HS-5 (cell line): ENCODE measurements at places on chromosomes 5 and 9.
A peak's percentile ranks its signal among the peaks of the same experiment; 100 is the strongest.

GRCh38 chr5:39970117-39970798 lies 545.5 kb upstream of the DAB2 start:
- no peak for DNase-seq

- DNase-seq: peak; percentile 87
Observed at GRCh38 chr5:72141440-72142355, 34.4 kb downstream of the MAP1B start.

GRCh38 chr5:31495336-31495735 lies 36.6 kb downstream of the DROSHA start:
- no peak for DNase-seq

DNA sequence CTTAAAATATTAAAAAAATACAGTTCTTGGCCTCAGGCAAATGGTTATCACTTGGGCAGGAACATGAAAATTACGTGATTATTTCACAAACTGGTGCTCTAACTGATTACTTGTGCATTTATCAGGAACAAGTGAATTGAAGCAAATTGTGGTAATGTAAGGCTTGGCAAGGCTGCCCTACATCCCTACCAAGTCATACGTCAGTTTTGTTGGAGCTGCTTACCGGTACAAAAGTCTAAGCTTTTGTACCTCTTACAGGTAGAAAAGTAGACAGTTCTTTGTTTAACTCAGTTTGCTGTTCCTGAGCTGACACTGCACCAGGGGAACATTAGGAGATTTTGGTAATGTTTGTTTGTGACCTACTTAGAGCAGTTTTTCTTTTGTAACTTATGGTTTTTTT lies 2.2 kb downstream of the G3BP1 start:
- no peak for DNase-seq

DNA sequence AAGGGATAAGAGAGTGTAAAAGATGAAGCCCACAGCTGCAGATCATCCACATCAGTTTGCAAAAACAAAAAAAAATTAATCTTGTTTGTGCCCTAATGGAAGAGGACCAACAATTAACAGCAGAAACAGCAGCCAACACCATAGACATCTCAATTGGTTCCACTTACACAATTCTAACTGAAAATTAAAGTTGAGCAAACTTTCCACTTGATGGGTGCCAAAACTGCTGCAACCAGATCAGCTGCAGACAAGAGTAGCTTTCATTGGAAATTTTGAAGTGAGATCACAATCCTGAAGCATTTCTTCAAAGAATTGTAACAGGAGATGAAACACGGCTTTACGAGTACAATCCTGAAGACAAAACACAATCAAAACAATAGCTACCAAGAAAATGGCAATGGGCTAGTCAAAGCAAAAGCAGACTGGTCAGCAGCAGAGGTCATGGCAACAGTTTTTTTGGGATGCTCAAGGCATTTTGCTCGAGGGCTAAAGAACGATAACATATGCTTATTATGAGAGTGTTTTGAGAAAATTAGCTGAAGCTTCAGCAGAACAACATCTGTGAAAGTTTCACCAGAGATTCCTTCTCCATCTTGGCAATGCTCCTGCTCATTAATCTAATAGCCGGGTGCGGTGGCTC lies 4.1 kb upstream of the RBM27 start:
- no peak for DNase-seq

- no peak for DNase-seq
Observed at GRCh38 chr5:132708645-132709044, 28.7 kb downstream of the KIF3A start.

DNA sequence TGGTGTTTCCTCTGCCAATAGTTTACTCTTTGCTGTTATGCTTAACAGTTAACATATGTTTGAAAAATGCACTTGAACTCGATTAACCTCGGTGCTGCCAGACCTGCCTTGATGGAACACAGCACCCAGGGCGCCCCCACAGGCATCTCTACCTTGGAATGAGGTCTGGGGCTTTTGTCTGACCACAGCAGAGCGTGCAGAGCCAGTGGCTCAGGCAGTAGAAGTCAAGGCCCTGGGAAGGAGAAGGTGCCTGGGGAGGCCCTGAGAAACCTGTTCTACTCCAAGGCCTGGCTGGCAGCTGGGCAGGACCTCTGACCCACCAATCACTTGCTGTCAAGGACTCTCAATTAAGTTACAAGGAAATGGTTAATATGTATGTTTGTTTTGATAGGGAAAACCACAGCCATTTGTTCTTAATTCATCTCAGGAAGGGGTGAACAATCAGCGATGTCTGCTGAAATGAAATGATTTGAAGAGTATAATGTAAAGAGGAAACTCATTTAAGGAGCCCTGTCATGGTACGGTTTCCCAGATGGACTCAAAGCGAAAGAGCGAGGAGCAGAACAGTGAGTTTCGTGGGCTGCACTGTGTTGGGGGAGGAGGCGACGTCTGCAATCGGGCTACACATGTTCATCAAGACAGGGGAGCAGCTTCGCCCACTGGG lies 21.9 kb downstream of the MACROH2A1 start:
- DNase-seq: no peak

DNA sequence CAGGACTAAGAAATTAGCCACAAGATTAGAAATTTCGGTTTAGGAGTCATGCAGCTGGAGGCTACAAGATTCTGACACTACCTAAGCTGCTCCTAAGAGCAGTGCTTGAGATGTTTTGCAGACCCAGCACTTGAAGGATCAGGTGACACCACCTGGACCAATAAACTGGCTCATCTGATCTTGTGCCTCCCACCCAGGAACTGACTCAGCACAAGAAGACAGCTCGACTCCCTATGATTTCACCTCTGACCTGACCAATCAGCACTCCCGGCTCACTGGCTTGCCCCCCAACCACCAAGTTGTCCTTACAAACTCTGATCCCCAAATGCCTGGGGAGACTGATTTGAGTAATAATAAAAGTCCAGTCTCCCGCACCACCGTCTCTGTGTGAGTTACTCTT lies 170.4 kb downstream of the TTC39B start:
- no peak for DNase-seq

GRCh38 chr5:125974679-125975078 lies 448.5 kb upstream of the GRAMD2B start:
- no peak for DNase-seq

- no peak for DNase-seq
Observed at GRCh38 chr5:128949847-128950546, 15.3 kb upstream of the SLC27A6 start.

- DNase-seq: no peak
Observed at GRCh38 chr5:108516785-108517184, 134.9 kb upstream of the FBXL17 start.

- DNase-seq: no peak
Observed at GRCh38 chr9:19145881-19146280, 18.6 kb upstream of the PLIN2 start.

GRCh38 chr5:132765311-132766019 lies 11.6 kb downstream of the SEPTIN8 start:
- DNase-seq: no peak

GRCh38 chr5:158414780-158415179 lies 555.8 kb upstream of the CLINT1 start:
- no peak for DNase-seq

- no peak for DNase-seq
Observed at GRCh38 chr5:171667341-171668096, 118.1 kb upstream of the SMIM23 start.

DNA sequence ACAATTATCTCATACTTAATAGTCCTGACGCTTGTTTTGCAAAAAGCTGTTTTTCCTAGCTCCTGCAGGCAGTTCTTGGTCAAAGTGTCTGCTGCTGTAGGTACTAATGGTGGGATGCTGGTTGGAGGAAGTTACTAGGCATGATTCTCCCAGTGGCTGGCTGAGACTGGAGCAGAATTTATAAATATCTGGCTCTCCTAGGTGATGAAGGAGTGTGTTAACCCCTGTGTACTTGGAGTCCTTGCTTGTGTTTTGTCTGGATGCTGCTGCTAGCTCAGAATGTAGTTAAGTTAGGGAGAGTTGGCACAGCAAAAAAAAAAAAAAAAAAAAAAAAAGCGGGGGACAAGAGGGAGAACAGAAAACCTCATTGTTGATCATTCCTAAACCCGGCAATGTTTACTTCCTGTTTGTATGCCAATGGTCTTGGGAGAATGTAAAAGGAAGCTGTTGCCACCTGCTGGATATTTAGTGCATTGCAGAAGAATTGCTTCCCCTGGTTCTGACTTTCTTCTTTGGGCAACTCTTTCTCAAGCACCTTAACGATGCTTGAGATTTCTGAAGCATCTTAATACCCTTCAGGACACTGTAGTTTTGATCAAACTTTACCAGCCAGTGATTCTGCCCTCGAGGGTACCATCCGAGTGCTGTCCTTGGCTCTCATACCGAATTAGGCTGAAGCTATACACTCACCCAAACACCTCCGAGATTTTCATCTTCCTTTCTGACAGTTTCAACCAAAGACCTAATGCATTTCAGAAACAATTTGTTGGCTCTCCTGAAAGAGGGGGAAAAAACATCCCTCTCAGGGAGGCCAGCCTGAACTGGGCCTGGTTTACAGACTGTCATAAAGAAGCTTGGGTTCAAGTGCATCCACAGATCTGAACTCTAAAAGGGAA lies 71.7 kb upstream of the WWC1 start:
- peak; percentile 59 for DNase-seq

DNA sequence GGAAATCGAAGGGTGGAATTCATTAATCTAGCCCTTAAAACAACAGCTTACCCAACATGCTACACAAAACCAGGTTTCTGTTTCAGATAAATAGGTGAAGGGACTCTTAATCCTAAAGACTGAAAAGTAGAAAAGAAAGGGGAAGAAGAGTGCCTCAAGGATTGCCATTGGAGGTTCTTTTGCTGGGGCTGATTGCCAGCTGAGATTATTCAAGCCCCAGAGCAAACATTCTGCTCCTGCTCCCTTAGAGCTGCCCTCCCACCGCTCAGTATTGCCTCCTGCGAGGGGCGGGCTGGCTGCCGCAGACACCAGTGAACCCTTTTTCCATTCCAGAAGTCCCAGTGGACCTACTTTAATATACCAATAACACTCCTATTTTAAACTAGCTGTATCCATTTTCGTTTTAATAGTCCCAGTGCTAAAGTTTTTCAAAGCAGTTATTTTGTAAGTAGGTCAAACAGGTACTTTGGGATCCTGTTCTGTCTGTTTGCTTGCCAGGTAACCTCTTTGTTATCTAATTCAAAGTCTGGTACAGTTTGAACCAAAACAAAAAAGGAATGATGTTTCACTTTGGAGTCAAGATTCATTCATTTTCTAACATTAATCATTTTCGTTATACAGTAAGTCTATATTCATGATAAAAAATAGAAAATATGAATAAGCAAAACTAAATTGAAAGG lies 38.6 kb downstream of the HMGCS1 start:
- no peak for DNase-seq

DNA sequence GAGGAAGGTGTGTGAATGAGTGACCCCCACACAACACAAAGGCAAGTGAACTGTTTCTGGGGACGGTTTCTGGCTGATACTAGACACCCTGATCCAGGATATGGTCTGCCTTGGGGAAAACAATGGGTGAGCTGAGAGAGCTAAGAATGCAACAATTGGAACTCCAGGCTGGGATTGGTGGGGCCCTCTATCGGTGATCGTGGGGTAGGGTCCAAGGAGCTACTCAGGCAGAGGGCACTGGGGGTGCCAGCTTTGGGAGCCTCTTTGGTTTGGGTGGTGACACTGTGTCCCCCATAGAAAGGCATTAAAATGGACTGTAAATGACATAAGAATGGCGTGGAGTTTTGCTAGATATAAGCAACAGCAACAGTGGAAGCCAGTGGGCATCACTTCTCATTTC lies 439.1 kb downstream of the DMAC1 start:
- DNase-seq: no peak

GRCh38 chr5:154647761-154648145 lies 107.4 kb upstream of the LARP1 start:
- no peak for DNase-seq

DNA sequence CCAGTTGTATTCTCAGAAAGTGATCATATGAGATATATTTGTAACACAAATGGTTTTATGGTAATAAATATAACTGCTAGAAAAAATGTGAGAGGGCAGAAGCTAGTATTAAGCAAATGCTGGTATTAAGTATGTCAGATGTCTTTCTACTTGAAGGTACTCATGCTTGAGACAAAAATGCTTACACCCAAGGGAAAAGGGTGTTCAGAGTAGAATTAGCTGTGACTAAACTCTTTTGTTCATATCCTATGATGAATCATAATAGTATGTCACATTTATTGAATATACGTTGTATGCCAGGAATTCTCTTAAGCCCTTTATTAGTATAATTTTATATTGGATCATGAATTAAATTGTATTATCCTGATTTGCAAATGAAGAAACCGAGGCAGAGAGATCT lies 2.2 kb downstream of the ADGRV1 start:
- DNase-seq: no peak

DNA sequence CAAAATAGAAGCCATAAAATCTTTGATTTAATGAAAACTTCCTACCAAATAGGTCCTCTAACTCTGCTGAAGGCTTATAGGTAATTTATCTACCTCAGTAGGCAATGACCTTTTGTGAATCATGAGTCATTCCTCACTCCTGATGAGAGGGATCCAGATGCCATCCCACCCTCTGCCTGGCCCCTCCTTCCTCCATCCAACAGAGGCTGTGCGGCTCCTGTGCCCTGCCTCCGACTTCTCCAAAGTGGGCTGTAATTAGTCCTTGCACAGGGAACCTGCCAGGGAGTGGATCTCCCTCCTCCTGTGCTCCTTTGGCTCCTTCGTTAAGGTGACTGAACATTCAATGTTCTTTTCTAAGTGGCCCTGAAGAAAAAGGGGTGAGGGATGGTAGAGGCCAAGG lies 213.9 kb upstream of the TBCA start:
- no peak for DNase-seq

- DNase-seq: no peak
Observed at GRCh38 chr9:99021512-99021911, 77.8 kb downstream of the COL15A1 start.

DNA sequence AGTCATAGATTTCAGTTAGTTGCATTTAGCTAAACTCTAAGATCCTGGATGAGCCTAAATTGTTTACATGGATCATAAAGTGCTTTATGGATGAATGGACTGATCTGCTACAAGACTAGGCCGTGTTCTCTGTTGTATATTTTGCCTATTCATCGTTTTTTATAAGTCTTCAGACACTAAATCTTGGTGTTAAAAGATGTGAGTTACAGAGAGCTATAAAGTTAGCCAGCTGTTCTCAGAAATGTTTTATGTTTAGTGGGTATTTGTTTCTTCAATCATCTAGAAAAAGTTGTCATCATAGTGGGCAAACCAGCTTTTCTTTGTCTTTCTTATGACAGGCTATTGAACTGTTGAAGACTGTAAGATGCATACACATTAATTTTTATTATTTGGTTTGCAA lies 585.8 kb upstream of the SEMA6A start:
- no peak for DNase-seq

- no peak for DNase-seq
Observed at GRCh38 chr5:78367318-78367991, 7.0 kb downstream of the SCAMP1 start.
